Adipocyte (in vitro differentiated cells): ENCODE measurements at places on chromosomes 7 and 10.
A peak's percentile ranks its signal among the peaks of the same experiment; 100 is the strongest.

DNA sequence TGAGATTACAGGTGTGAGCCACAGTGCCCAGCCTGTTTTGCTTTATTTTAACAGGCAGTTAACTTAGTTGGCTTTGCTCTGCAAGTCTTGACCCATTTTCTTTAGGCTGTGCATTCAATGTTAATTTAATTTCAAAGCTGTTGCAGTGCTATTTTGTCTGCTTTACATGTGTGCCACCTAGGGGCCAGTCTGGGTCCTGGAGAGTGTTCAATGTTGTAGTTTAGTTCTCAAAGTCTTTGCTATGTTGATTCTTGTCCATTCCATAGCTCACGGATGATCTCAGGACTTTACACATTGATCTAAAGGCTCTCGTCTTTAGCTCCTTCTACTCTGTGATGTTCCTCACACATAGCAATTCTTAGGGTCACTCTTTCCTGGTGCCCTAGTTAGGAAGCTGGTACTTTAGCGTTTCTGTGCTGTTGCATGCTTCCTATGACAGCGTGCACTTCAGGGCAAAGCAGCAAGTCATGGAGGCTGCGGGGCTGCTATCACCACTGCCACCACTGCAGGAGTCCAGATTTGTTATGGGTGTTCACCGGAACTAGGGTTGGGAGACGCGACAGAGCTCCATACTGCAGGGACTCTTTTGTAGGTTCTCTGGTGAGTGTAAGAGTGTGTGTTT lies 16.4 kb upstream of the ABCA13 start:
- DNase-seq, result peak; percentile 81

DNA sequence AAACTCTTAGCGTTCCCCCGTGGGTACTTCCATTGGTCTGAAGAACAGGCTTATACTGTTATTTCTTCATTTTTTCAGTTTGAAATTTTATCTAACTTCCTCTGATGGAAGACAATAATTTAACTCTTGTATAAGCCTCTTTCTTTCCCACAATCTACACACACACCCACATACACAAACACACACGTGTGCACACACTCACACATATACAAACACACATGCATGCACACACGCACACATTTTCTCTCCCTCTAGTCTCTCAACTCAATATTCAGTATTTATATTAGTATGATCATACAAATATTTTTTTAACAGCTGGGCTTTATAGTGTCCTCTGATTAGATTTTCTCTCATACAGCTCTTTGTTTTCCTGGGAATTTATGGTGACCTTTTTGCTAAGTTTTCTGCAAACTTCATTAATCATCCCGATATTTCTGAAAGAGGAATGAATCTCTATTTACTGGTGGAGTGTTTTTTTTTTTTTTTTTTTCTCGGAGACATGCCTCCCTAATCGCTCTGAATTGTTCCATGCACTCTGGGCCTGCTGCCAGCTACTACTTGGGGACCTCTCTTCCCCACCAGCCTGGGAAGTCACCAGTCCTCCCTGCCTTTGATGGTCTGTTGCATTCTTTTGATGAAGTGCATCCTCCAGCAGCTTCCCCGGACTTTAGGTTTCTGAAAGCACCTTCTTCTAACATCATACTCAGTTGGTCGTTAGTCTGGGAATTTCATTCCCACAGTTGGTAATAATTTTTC lies 75.5 kb downstream of the ZNF777 start:
- no peak for DNase-seq

- no peak for DNase-seq
These were observed 53.3 kb downstream of the TFPI2 start for GRCh38 chr7:93837245-93837644.

DNA sequence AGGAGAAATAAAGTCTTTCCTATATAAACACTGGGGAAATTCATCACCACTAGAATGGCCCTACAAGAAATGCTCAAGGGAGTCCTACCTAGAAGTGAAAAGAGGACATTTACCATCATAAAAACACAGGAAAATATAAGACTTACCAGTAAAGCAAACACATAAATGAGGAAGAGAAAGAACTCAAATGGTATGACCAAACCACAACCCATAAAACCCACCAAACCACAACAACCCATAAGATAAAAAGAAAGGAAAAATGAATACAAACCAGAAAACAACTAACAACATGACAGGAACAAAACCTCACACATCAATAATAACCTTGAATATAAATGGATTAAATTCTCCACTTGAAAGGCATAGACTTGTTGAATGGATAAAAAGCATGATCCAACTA lies 71.9 kb upstream of the DIP2C start:
- DNase-seq, result no peak

GRCh38 chr7:54955696-54956420 lies 63.0 kb upstream of the EGFR start:
- DNase-seq, result no peak

GRCh38 chr7:158397885-158398284 lies 189.7 kb downstream of the PTPRN2 start:
- no peak for DNase-seq

- DNase-seq, result no peak
These were observed 257.8 kb downstream of the PCLO start for GRCh38 chr7:82904871-82905270.

DNA sequence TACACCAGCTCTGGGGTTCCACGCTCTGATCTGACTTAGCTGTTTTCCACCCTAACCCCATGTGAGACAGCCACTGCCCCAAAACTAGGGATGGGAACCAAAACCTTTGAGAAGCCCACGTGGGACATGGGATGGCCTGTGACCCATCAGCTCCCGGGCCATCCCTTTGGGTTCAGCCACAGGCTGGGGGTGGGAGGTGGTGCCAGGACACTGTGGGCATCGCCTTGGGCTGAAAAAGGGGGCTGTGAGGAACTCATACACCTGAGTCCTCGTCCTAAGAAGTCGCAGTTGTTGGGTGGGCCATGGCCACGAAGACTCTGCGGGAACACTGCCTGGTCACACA lies 379.1 kb downstream of the DNAJB6 start:
- no peak for DNase-seq

DNA sequence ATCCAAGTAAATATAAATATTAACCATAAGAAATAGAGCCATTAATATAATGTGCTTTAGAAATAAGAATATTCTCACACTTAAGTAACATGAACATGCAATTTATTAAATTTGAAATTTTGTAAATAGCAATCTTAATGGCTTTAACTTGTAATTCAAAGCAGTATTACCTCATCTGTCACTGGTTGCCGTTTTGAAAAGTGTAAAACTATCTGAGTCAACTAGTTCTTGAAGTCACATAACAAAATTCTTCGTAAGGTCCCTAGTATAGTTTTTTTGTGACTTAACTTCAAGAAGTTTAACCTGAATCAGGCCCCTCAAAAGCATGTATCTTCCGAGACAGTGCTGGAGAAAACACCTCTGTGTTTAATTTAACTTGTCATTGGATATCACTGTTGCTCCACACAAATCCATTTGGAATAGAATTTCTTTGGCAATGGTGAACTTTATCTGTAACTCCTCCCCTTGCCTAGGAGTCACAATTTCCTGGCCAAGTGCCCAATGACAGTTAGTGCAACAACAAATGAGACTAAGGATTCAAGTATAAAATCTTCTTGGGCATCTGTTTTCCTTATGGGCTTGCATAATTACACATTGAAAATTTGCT lies 47.1 kb downstream of the NT5C2 start:
- peak; percentile 93 for DNase-seq

DNA sequence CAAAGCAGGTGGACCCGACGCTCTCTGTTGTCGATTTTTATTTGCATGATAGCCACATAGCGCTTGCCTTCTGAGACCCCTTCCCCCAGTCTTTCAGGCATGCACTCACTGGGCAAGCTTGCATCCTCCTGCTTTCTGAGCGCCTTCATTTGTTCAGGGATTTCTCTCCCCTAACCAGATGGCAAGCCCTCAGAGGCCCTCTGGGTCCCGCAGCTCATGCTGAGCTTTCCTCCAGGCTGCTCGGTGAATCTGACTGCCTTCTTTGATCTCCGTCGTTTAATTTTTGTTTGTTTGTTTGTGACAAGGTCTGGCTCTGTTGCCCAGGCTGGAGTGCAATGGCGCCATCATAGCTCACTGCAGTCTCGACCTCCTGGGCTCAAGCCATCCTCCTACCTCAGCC lies 58.8 kb downstream of the ITIH5 start:
- no peak for DNase-seq

GRCh38 chr7:15848362-15848761 lies 161.9 kb upstream of the MEOX2 start:
- no peak for DNase-seq

DNA sequence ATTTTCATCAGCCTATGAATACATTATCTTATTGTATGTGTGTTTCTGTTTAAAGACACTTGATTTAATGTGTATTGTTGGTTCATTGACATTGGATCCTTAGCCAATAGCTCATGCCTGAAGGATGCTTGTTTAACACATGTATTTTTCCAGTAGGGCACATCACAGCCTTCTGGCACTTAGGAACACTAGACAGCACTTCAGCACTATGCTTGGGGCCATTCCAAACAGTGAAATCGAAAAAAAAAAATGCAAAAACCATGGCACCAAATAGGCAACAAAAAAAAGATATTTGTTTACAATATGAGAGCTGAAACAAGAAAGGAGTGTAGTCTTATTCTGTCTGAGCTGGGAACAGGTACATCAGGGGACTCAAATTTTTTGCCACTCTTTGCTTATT lies 262.8 kb downstream of the SLC25A13 start:
- no peak for DNase-seq

GRCh38 chr10:31393844-31394243 lies 74.8 kb downstream of the ZEB1 start:
- DNase-seq, result no peak

DNA sequence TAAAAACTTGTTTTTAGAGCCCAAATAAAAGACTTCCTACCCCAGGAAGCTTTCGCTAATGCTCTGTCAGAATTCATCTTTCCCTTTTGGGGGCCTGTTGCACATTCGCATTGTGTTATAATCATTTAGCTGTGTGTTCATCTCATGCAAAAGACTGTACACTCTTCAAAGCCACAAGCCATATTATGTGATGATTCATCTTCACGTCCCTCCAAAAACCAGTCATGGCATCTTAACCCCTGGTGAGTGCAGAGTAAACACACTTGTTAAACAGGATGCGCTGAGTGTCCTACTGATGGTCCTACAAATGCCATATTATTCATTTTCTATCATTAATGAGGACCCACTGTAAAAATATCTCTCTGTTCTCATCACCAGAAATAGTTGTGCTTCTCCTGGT lies 235.4 kb downstream of the KIAA1217 start:
- DNase-seq, result peak; percentile 53
